SHP77 treated with DMSO at 0.1 percent for 48 hours (cell line): ENCODE measurements at places on chromosomes 2 and 18.

GRCh38 chr2:131026919-131027318, 66.3 kb downstream of the FAM168B start:
- DNase-seq, result no peak

GRCh38 chr18:70276416-70277191, 12.2 kb upstream of the SOCS6 start:
- DNase-seq, result no peak

DNA sequence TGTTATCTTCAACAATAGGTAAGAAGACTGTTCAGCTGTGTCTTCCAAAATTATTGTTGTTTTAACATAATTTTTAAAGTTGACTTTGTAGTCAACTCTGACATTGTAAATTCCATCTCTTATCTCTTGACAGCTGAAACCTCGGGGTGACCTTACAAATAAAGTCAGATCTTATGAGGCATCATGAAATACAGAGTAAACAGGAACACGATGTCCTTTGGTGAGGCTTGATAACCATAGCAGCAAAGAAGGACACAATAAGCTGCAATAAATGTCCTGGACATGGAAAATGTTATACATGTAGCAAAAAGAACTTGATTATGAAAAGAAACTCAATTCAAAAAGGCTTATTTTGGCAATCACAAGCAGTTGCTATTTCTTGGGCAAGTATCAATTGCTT, 618.9 kb upstream of the SLC39A10 start:
- no peak for DNase-seq

- DNase-seq, result no peak
Measured at GRCh38 chr2:120776649-120777048, 41.0 kb downstream of the GLI2 start.
